ENCODE measurements at places on chromosomes 2 and 18.

DNA sequence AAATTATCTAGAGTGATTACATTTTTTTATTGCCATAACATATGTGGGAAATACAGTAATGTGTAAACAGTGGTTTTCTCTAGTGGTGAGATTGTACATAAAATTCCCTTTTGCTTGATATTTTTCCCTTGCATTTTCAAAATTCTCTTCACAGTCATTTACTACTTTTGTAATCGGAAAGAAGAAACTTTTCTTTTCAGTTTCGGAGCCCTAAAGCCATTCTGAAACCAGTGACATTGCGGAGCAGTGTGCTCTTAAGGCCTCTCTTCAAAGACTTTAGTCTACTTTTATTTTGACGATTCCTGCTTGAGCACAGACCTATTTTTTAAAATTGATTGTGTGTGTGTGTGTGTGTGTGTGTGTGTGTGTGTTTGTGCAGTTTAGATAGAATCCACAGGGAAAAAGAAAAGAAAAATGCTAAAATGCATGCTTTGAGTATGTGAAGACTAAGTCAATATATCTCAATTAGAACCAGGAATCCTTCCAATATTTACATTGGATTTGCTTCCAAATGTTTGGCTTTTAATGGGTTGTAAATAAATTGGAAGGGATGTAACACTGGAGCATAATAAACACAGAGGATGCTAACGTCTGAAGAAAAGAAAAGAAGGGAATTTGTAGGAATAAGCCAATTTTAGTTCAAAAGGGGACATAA lies 357.4 kb downstream of the RND3 start:
- DNase-seq, result no peak

DNA sequence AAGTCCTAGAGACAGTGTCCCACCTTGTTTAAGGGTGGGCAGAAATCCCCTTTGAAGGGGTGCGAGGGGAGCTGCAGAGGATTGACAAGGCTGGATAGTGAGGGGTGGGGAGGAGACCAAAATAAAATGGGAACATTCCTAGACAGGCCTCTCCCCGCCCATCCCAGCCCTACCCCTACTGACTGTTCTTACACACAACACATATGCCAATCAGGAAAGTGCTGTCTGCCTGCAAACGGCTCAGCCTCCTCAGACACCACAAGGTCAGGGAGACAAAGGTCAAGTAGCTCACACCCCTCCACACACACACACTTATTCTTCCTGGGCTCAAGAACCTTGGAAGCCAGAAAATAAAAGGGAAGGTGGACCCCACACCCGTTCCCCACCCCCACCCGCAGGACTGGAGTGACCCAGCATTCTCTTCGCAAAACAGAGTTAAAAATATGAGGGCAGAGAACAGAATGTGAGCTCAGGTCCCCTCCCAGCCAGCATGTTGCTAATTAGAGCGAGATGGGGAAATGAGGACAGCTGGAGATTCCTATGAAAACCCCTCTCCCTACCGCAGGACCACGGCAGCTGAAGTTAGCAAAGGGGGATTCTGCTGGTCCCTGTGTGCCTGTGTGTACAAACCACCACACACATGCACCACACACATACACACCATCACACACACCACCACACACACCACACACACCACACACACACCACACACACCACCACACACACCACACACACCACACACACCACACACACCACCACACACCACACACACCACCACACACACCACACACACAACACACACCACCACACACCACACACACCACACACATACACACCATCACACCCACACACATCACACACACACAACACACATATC lies 197.8 kb downstream of the TNS1 start:
- no peak for DNase-seq

DNA sequence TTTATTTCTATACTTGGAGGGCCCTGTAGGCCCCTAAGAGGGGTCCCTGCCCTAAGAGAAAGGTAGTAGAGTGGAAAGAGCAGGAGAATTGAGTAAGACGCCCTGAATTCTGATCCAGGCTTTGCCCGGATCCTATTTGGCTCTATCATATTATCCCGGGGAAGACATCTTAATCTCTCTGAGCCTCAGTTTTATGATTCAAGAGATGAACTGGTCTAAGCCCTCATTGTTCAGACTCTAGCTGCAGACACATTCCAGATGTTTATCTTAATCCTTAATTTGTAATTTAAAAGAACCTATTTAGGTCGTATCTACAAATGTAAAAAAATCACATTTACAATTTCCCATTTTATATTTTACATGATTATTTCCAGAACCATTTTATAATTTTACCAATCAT lies 220.1 kb downstream of the AGPS start:
- DNase-seq, result no peak

- DNase-seq, result no peak
These were observed 224.1 kb downstream of the MTX2 start for GRCh38 chr2:176493226-176493825.

- DNase-seq, result peak; percentile 9
These were observed 112.0 kb upstream of the TEKT4 start for GRCh38 chr2:94759211-94759610.

DNA sequence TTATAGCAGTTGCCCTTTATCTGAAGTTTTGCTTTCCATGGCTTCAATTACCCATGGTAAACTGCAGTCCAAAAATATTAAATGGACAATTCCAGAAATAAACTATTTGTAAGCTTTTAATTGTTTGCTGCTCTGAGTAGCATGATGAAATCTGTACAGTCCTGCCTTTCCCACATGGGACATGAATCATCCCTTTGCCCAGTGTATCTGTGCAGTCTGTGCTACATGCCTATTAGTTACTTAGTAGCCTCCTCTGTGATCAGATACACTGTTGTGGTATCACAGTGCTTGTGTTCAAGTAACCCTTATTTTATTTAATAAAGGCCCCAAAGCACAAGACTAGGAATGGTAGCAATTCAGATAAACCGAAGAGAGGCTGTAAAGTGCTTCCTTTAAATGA lies 810.6 kb upstream of the PIK3C3 start:
- no peak for DNase-seq

DNA sequence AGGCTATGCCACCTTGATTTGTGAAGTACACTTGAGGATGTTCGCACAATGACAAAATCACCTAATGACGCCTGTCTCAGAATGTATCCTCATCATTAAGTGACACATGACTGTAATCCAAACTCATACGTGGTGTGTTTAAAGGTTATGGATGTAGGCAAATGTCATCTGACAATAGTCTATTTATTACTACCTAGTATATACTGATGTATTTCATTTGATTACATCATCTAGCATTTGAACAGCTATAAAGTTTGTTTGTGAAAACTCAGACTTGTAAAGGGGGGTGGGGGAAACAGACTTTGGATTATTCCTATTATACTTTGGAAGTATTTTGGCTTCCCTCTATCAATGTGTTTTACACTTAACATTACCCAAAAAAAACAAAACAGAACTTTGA lies 129.9 kb downstream of the TANC1 start:
- no peak for DNase-seq

DNA sequence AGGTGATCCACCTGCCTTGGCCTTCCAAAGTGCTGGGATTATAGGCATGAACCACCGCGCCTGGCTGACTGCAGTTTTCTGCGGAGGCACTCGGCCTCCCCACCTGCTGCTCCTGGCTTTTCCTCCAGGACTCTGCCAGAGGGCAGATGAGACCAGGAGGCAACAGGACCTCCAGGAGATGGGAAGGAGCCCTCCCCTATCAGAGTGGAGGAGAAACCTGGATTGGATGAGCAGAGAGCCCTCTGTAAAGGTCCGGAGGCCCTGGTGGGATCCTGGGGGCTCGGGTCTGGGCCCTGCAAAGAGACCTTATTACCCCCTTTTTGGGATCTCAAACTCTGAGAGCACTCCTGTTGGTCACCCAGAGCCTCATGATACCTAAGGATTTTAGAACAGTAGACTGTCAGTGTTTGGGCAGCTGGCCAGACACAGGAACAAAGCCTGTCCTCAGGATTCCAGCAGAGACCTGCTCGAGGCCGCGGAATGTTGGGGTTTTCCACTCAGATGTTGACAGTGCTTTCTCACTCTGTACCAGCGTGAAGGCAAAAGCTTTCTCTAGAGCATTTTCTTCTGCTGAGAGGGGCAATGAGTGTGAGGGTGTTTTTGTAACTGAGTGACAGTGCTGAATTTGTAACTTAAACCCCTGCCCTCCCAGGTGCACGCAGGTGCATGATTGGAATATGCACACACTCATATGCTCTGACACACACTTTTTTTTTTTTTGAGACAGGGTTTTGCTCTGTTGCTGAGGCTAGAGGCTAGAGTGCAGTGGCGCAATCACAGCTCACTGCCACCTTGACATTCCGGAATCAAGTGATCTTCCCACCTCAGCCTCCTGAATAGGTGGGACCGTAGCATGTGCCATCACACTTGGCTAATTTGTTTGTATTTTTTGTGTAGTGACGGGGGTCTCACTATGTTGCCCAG lies 48.4 kb downstream of the NPPC start:
- no peak for DNase-seq

DNA sequence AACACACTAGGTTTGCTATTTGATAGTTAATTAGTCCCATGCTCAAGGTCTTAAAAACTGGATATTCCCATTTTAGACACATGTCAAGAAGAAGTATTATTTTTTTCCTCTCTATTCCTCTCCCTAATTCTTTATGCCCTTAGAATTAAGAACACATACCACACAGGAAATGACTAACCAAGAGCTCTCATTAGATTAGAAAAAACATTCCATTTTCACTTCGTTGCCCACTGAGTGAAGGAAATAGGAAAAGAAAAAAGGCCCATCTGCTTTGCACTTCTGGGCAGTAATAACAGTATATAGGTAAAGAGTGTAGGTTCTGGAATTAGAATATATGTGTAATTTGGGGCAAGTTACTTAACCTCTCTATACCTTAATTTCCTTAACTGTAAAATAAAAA lies 26.9 kb downstream of the ACADL start:
- DNase-seq, result no peak

DNA sequence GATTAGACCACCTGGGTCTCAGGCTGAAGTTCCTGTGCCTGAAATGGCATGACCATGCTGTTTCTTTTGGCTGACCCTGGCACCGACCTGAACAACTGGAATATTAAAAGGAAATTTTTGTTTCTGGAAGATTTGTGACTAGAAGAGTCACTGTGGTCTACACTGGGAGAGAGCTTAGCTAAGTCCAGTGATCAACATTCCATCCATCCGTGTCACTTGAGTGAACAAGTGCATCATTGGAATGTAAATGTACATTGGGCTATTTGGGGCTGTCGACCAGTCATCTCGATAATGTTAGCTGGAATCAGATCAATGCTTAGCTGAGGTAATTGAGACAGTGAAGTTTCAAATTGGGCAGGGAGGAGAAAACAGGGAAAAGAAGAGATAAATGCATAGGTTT lies 95.4 kb upstream of the CCDC85A start:
- DNase-seq, result no peak

Measured in activated T-cell treated with anti-CD3 and anti-CD28 coated beads, Interleukin-2, amount 50 U/mL, for 72 hours (primary cell).